CD4-positive, alpha-beta T cell (primary cell): ENCODE measurements at places on chromosomes 12 and 14. TPM values are rescaled to one million over a fixed set of nuclear protein-coding genes. Genes with fewer than 3 reads are reported as not detected.

DNA sequence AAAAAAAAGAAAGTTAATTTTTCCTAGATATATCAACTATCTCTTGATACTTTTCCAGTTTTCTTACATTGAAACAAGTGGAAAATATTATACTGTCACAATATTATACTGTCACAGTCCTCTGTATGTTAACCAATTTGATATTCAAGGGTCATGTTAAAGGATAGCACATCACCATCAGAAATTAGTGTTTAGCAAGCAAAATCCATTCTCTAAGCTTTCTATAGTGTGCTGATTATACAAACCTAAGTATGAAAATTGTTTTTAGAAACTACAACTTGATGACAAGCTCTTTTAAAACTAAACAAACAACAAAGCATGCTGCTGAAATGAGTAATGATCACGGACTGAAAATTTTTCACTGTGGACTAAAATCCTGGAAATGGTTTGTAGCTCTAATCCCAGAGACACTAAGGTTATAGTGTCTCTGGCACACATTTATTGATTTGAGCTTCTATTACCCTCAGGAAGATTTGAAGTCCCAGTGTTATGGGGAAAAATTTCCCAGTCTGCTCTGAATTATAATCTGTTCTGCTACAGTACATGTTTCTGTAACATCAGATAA lies 9.7 kb downstream of the SPTSSA start:
- DNase-seq: no peak

DNA sequence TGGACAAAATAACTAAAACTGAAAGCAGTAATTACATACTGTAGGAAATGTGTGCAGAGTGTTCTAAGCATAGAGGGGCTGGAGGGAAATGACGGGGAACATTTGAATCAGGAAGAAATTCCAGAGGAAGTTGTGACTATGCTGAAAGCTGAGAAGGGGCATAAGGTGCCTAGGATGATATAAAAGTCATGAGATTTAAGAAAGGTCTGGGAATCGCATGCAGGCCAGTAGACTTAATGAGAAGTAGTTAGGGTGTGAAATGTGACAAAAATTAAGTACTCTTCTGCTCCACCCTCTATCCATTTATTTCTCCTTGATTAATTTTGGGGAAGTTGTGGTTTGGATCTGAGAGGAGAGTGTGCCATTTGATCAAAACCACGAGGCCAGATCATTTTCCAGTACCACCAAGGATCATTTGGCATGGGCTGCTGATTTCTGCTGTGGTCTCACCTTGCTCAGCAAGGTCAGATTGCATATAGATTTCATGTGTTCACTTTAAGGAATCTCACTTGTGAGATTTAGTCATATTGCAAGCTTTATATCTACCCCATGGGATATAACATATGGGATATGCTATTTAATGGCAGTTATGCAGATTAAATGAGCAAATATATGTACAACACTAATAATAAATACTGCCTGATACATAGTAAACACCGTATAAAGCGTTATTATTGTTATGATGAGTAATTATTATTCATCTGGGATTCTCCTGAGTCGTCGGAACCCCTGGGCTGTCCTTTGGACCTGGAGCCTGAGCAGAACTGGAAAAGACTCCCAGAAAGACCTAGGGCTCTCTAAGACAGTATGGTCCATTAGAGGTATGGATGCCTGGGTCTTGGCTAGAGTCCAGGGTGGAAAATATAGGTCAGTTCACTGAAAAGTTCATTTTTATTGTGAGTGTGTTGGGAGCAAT lies 72.3 kb downstream of the SRGAP1 start:
- DNase-seq: no peak

GRCh38 chr14:37813732-37814131 lies 218.3 kb downstream of the TTC6 start:
- DNase-seq: no peak

DNA sequence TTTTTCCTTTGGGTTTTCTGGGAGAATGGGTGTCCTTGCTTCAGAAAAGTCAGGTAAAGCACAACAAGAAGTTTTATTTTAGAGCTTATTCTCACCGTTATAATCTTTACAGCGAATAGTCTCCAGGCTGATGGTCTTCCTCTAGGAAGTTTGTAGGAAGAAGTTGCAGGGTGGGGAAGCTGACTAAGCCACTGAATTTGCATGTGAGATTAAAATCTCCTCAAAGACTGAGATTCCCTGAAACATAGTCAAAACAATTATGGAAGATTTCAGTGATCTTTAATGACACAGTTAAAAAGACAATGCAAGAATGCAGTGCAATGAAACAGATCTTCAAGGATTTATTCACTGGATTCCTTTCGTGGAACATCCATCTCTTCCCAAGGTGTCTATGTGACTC lies 1.2 kb downstream of the TAS2R10 start:
- DNase-seq: no peak

- no peak for DNase-seq
These were observed 948.1 kb downstream of the NRXN3 start for GRCh38 chr14:79118291-79118690.

DNA sequence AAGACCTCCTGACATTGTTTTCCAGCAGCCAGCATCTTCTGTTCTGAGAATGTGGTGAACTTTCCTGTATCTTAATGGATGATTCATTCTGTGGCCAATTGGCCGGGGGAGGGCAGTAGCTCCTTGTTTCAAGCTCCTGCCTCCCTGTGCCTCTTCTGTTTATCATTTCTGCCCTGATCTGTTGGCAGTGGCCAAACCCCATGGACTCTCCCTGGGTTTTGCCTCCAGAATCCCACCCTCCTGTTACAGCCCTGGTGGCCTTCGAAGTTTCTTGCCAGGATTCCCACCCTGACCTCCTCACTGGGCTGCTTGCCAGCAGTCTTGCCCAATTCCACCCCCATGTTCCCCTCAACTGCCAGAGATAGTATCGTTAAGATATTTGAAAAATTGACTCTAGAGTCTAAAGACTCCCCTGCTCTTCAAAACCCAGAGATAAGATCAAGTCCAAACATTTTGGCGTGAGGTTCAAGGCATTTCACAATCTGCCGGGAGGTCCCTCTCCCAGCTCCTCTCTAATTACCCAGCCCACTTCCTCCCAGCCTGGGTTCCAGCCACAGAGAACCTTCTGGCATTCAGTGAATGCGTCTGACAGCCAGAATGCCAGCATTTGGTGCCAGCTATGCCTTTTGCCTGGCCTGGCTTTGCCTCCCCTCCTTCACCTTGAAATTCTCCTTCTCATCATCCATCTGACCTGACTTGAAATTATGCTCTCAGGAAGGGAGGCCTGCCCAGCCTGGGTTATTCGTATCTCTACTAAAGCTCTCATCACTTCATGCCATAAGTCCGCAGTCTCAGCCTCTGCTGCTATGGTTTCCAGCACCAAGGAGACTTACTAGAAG lies 37.7 kb upstream of the TXNRD1 start:
- DNase-seq: no peak

GRCh38 chr12:25189656-25190055 lies 5.3 kb downstream of the DNAI7 start:
- DNase-seq: no peak

DNA sequence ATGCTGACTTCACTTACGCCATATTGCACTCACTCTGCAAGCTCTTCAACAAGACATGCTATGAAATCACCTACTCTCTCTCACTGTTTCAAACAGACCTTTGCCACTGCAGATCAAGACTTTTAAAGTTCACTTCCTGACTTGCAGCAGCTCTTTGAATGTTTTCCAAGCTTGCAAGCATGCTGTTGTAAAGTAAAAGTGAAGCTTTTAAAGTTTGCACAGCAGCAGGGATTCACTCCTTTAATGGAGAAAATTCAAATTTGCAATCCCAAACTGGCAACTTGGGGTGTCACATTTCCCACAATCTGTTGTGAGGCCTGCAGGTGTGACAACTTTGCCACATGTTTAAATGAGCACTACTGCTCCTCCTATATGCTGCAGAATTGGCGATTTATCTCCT lies 270.9 kb downstream of the ALX1 start:
- no peak for DNase-seq

DNA sequence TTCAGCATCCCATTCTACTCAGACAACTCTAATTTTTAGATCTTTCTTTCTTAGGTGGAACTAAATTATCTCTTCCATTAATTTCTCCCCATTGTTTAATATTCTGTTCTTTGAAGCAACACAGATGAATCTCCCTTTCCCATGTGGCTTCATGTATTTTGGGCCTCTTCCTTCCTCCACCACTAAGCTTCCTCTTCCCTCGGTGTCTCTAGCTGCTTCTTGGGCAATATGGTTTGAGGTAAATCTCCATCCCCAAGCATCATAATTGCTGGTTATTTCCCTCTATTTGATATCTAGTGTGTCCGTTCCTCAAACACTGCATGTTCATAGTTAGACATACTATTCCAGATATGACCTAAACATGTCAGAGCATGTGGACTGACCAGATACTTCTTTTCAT lies 119.2 kb downstream of the PELI2 start:
- DNase-seq: no peak

DNA sequence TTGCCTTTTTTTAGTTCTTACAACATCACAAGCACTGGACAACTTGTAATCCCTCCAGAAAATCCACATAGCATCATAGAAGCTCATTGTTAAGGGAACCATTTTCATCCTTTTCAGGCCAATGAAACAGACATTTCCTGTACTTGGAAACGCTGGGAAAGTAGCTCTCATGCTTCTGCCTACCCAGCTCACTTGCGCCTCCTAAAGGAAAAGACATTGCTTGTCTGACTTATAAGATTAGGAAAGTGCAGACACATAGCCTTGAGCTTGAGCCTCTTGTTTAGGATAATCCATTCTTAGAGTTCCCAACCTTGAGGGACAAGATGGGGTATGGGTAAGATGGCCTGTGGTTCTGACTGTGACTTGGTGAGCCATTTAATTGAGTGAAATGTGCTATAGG lies 589.5 kb downstream of the NOVA1 start:
- no peak for DNase-seq

- DNase-seq: no peak
These were observed 10.8 kb upstream of the TCTN2 start for GRCh38 chr12:123659996-123660727.

- no peak for DNase-seq
These were observed 888.1 kb upstream of the MDGA2 start for GRCh38 chr14:48563489-48563888.

Gene CKB
- total RNA-seq: 5.8 TPM

Gene GARIN6
- not detected for total RNA-seq

Gene PPP1R36
- total RNA-seq: not detected

Gene TSHR
- total RNA-seq: not detected

Gene TTC9
- total RNA-seq: 6.8 TPM

Gene NKX2-1
- total RNA-seq: not detected

Gene CLEC4A
- total RNA-seq: 0.39 TPM

Gene TSPAN11
- total RNA-seq: not detected

Gene PTPRR
- not detected for total RNA-seq
